ENCODE measurements at places on chromosomes 3 and 15. TPM values are rescaled to one million over a fixed set of nuclear protein-coding genes. Genes with fewer than 3 reads are reported as not detected.

Gene PDE12
- total RNA-seq = 34.6 TPM

Gene HYAL1
- total RNA-seq = 7.1 TPM

Gene RBMS3
- total RNA-seq = 49.5 TPM

Gene TEX55
- total RNA-seq = not detected

Gene APEH
- 128 TPM for total RNA-seq

Gene KCNMB2
- total RNA-seq = not detected

Gene CLDN16
- total RNA-seq = not detected

Gene C3orf22
- total RNA-seq = not detected

Gene ALDH1L1
- total RNA-seq = not detected

Gene CNOT10
- 36.6 TPM for total RNA-seq

Gene FBXL22
- 0.11 TPM for total RNA-seq

Gene SNRPN
- total RNA-seq = 98.3 TPM

- no peak for DNase-seq
Observed at GRCh38 chr3:9590282-9590791, 36.7 kb upstream of the LHFPL4 start.

DNA sequence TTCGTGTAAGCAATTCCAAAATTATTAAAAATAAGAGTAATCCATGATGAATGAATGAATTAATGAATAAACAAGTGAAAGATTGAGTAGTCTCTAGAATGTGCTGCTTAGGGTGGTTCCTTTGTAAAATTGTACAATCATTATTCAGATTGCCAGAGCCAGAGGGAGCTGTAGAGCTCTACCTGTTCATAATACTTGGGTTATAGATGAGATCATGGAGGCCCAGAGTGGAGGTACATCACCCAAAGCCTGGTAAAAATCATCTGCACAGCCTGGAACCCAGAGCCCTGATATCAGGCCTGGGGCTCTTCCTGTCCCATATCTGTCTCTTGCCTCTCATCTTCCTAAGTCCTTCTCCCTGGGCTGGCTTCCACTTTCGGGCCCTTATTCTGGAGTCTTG lies 297.2 kb downstream of the RPLP1 start:
- no peak for DNase-seq

GRCh38 chr15:65033659-65034269 lies 4.3 kb upstream of the MTFMT start:
- DNase-seq = no peak

GRCh38 chr3:159904455-159904854 lies 84.2 kb upstream of the IL12A start:
- no peak for DNase-seq

- peak; percentile 63 for DNase-seq
Observed at GRCh38 chr3:8607234-8608040, 37.2 kb downstream of the SSUH2 start.

GRCh38 chr15:62958528-62959363 lies 83.8 kb upstream of the TPM1 start:
- no peak for DNase-seq

DNA sequence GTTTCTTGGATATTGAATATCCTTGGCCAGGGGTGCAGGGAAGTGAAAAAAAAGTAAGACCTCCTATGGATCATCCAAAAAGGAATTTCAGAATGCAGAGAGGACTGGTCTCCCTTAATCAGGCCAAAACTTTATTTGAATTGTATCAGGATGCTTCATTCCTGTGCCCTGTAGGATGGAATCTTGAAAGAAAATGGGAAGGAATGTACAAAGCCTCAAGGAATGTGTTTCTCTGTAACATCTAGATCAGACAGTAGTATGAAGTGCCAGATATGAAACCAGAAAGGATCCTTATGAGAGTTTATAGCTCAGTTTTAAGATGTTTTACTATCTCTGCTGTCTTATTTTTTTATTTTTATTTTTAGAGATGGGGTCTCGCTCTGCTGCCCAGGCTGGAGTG lies 6.5 kb upstream of the GSK3B start:
- DNase-seq = no peak

- peak; percentile 39 for DNase-seq
Observed at GRCh38 chr3:177810162-177810623, 612.9 kb upstream of the TBL1XR1 start.

GRCh38 chr3:118781839-118782238 lies 252.8 kb downstream of the IGSF11 start:
- DNase-seq = no peak

DNA sequence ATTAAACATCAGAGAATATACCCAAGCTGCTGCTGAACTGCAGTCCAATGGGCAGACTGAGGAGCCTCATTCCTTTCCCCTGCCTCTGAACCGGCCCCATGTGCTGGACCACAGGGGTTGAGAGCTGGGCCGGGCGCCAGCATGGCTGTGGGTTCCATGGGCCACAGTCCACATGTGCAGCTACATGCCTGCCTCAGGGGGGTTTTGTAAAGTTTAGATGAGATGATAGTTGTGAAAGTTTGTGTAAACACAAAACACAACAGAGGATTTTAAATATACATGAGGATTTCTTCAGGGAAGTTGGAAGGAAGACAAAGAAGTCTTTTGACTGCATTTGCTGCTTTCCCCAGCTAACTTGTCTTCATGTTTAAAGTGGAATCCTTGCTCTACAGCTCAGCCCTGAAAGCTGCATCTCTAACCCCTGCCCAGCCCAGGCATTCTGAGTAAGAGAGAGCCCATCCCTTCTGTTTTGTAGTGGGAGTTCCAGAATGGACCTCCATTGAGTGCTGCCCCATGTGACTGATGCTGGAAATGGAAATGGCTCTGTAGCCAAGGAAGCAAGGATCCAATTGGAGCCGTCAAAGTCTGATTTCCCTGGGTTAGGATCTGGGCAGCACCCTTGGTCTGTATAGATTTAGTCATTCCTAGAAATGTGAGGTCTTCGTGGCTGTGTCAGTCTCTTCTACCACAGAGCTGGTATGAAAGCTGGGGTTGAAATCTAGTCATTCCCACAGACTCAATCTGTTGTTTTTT lies 17.5 kb downstream of the SLC12A8 start:
- DNase-seq = no peak

DNA sequence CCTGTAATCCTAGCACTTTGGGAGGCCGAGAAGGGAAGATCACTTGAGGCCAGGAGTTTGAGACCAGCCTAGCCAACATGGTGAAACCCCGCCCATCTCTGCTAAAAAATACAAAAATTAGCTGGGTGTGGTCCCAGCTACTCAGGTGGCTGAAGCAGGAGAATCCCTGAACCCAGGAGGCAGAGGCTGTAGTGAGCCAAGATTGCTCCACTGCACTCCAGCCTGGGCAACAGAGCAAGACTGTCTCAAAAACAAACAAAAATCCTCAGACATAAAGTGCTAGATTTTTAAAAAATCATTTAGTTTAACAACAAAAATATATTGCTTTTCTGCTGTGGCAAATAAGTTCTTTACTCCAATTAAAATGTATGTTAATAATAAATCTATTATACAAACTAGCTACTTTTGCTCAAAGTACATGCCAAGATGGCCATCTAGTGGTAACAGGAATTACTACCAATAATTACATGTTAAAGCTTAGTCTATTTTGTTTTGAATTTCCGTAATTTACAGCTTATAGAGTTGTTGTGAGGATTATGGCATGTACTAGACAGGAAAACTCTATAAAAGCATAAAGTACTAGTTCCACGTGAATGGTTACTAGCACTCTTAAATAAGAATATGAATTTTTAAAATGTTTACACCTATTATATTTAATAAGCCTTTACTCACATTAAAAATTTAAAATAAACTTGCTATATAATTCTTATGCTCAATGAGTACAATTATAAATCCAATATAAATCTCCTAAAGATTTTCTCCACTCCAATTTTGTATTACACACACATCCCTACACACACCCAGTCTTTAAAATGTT lies 39.0 kb downstream of the GABPB1 start:
- DNase-seq = no peak

DNA sequence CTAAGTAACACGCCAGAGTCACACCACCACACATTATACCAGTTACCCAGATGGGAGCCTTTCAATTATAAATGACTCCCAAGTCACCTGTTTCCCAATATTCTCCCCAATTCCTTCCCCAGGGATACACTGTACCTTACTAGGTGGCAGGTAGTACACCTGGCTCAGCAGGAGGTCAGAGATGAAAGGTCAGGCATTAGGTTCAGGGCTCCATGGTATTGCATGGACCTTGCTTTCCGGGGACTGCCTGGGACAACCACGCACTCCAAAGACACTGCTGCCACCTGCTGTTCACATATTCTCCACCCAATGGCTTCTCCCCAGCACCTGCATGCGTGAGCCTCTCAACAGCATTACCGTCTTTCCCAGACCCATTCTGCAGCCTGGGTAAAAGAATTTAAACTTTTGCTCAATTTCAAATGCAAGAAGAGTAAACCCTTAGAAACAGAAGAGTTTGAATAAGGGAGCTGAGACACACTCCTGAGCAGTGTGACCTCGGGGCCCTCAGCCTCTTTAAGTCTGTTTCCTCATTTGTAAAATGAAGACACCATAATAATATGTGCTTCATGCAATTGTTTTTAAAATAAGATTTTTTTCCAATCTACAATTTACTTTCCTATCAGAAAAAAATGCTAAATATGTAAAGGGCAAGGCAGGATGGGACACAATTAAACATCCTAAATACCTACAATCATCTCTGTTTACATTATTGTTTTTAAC lies 28.0 kb upstream of the LACTB start:
- no peak for DNase-seq
